Suppressor macrophage (primary cell): ENCODE measurements at places on chromosomes 2 and 18.

DNA sequence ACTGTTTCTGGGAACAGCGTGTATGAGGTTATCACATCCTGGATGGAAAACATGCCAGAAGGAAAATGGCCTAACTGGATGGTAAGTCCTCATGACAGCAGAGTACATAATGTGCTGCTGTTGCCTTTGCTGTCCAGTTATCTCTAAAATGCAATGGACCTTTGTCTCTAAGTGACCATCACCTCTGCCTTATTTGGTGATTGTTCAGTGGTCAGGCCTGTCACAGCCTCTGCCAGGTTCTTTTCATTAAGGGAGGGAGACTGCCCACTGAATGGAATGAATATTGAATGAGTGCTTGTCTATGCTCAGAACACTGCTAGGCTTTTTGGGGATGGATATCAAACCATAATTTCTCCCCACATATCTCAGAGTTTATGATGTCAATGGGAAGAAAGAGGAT lies 29.0 kb downstream of the SLC3A1 start:
- no peak for DNase-seq

DNA sequence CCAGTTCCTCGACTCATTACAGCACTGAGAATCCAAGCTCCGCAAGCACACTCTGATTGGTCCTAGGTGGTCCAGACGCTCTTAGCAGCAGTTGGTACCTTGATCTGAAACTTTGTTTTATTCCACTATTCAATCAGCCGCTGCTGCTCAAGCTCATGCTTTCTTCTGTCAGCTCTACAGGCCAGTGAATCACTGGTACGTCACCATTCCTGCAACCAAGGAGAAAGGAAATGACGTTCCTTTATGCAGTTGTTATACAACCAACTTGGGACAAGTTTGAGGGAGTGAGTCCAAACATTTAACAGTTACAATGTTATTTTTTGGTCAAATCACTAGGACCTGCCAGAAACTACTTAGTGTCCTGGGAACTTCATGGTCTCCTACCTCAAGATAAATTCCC lies 398.8 kb upstream of the TMEFF2 start:
- DNase-seq: no peak

GRCh38 chr2:46273919-46274318 lies 23.3 kb upstream of the EPAS1 start:
- no peak for DNase-seq

DNA sequence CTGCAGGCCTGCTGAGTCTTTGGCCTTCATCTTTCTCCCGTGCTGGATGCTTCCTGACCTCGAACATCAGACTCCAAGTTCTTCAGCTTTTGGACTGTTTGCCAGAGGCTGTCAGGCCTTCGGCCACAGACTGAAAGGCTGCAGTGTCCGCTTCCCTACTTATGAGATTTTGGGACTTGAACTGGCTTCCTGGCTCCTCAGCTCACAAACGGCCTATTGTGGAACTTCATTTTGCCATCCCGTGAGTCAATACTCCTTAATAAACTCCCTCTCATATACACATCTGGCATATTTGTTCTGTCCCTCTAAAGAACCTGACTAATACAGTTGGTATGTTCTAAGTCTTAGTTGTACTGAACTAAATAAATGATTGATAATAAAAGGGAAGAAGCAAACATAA lies 702.8 kb upstream of the LINC00305 start:
- DNase-seq: no peak

DNA sequence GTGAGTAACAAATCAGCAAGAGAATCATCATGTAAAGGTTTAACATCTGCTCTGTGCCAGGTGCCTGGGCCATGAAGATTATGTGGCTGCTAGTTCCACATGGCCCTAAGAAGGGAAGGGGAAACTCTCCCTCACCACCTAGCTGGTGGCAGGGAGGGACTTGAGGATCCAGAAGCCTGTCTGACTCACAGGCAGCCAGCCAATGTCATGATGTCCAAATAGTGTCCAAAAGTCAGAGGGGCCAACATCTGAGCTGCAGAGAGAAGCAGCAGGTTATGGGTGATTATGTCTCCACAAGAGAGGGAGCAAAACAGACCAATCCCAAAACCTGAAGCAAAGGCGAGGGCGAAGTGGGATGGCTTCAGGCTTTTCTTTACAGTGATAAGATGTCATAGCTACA lies 61.9 kb upstream of the SPP2 start:
- DNase-seq: no peak

DNA sequence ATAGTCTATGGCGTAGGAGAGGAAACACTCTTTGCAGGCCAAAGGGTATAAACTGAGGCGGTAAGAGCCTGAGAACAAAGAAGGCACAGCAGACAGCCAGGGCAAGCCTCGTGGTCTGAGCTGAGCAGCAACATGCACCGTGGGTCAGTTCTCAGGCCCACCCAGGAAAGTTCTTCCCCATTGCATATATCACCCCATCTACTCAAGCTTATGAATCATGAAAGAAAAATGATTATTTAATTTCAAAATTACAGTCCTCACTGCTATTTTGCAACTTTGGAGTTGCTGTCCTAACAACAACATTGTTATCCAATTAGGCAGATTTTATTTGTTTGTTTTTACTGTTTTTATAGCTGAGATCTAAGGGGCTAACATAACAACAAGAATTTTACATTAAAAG lies 54.7 kb upstream of the RIOK3 start:
- DNase-seq: no peak

DNA sequence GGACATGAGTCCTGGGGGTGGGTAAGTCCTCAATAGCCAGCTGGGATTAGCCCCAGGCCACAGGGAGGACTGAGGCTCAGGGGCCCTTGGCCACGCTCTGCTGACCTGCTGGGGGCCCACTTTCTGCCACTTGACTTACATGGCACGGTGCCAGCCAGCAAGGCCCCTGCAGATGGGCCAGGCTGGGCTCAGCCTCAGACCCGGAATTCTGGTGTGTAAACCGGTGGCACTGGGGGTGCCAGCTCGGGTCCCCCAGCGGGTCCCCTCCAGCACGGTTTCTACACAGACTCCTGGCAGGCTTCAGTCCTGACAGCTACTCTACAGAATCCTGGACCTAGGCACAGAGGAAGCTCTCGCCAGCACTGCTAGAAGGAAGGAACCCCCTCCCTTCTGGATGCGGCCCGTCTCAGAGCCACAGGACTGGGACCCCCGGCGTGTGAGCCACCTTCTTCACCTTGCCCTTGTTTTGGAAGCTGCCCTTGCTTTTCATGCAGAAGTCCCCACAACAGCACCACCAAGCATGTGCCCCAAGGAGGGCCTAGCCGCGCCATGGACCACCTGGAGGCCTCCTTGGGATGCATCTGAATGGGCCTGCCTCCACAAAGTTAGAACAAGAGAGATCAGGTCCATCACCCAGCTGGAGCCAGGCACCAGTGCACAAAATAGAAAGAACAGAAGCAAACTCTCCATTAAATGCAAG lies 8.0 kb downstream of the HDAC4 start:
- no peak for DNase-seq
